CD4-positive, alpha-beta memory T cell (primary cell): ENCODE measurements at places on chromosomes 16 and 17. TPM values are rescaled to one million over a fixed set of nuclear protein-coding genes. Genes with fewer than 3 reads are reported as not detected.

DNA sequence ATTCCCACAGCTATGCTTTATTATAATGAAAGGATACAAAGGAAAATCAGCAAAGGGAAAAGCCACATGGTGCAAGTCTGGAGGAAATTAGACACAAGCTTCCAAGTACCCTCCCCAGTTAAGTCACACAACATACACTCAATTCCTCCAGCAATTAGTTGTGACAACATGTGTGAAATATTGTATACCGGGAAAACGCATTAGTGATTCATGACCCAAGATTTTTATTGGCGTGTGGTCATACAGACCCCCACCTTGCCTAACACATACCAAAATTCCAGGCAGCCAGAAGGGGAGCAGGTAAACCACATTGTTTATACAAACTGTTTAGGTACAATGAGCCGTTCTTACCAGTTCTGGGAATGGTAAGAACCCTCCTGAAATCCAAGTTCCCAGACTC lies 160.6 kb downstream of the CYB561 start:
- no peaks in the 10 kb centered on the region for H3K27me3 ChIP-seq
- DNase-seq: no peak
- no peak overlapping the region for H3K27ac ChIP-seq
- H3K4me1 ChIP-seq: no peaks in the 10 kb centered on the region
- H3K4me3 ChIP-seq: no peak overlapping the region
- no peaks in the 10 kb centered on the region for H3K36me3 ChIP-seq

DNA sequence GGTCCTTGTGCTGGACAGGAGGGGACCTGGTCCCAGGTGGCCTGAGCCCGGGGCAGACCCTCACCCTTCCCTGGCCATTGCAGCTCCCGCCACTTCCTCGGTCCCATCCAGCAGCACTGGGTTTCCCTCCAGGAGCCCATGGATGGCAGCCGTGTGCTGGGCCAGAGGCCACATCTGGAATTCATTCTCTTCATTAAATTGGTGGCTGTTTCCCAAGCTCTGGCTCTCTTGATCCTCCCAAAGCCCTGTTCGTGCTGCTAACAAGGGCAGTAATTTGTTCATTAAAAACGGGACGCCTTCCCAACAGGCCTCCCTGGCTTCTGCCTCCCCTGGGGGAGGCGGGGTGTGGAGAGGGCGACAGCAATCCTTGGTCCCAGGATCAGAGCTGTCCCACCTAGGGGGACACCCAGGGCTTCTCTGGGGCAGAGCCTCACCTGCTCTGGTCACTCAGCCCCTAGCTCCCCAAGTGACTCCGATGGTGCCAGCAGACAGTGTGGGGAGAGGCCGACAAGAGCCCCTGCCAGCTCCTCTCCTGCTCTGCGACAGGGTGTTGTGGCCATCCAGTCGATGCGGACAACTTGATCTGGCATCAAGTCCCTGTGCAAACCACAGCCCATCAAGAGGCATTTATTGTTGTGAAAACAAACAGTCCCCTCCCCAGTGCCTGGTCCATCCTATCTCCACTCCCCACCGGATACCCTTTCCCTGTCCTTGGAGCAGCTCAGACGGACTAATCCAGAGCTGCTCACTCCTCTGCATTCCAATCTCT lies 44.0 kb downstream of the SDK2 start:
- no peak overlapping the region for H3K4me3 ChIP-seq
- H3K4me1 ChIP-seq: peaks cover 9% of the 10 kb centered on the region
- no peak for DNase-seq

GRCh38 chr16:57994778-57995177 lies 5.7 kb downstream of the ZNF319 start:
- H3K36me3 ChIP-seq: peaks cover 19% of the 10 kb centered on the region
- H3K4me3 ChIP-seq: no peak overlapping the region
- H3K27ac ChIP-seq: peak overlapping the region; percentile 41
- peak; percentile 62 for DNase-seq
- H3K4me1 ChIP-seq: peaks cover 69% of the 10 kb centered on the region

GRCh38 chr16:72091217-72091616 lies 2.2 kb downstream of the TXNL4B start:
- DNase-seq: no peak
- H3K36me3 ChIP-seq: peaks cover 42% of the 10 kb centered on the region
- no peak overlapping the region for H3K4me3 ChIP-seq

The MYO15A gene
- 1.6 TPM for total RNA-seq

DNA sequence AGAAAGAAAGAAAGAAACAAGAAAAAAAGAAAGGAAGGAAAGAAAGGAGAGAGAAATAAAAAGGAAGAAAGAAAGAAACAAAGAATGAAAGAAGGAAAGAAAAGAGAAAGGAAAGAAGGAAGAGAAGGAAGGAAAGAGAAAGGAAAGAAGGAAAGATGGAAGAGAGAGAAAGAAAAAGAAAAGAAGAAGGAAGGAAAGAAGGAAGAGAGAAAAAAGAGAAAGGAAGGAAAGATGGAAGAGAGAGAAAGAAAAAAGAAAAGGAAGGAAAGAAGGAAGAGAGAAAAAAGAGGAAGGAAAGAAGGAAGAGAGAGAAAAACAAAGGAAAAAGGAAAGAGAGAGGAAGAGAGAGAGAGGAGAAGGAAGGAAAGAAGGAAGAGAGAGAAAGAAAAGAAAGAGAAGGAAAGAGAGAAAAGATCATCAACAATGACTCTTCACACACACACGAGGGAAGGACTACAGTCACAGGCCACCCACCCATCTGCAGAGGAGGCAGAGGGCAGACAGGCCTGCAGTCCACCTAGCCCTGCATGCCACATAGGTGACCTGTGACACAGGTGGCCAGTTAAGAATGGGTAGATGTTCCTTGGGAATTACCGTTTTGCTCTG lies 23.9 kb downstream of the VWA3A start:
- H3K4me1 ChIP-seq: no peaks in the 10 kb centered on the region
- DNase-seq: no peak
- no peaks in the 10 kb centered on the region for H3K36me3 ChIP-seq
- H3K27ac ChIP-seq: no peak overlapping the region

GRCh38 chr17:5888811-5889210 lies 181.4 kb upstream of the WSCD1 start:
- no peak overlapping the region for H3K4me3 ChIP-seq
- no peaks in the 10 kb centered on the region for H3K27me3 ChIP-seq
- no peak for DNase-seq
- no peak overlapping the region for H3K27ac ChIP-seq

DNA sequence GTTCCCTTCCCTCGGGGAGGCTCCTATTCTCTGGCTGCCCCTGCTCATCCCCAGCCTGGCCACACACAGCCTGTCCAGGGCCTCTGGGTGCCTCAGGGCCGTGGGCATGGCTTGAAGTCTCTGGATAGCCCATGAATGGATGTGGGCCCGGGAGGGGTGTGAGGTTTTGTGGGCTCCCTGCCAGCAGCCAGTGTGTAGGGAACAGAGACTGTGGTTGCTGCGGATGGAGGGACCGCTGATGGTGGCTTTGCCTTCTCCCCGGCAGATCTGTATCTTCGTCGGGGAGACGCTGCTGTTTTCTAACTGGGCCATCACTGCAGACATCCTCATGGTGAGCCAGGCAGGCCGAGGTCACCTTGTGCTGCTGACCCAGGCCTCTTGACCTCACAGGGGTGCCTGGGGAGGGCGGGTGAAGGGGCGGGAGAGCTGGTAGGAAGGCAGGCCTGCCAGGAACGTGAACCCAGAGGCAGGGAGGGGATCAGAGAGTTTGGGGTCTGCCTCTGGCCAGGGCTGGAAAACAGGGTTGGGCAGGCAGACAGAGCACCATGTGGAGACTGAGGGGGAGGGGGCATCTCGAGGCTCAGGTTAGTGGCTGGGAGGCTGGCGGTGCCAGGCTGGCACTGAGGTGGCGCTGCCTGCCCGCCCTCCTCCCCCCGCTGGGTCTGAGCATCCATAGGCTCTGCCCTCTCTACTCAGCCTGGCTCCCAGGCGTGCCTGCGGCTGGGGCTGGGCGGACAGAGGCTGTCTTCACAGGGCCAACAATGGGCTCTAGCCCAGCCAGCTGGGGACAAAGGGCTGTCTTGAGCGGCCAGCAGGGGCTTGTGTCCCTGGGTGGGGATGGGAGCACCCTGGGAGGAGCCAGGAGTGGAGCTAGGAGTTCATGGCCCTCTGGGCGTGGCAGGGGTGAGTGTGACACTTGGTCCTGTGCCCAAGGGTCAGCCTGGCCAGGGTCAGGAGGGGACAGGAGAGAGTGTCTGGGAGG lies 21.4 kb downstream of the MYBBP1A start:
- no peak overlapping the region for H3K4me3 ChIP-seq
- no peaks in the 10 kb centered on the region for H3K36me3 ChIP-seq
- H3K27me3 ChIP-seq: no peaks in the 10 kb centered on the region
- DNase-seq: no peak
- no peaks in the 10 kb centered on the region for H3K4me1 ChIP-seq

The CACNA1H gene
- total RNA-seq: 2.0 TPM

The C1QTNF8 gene
- total RNA-seq: not detected

- no peak overlapping the region for H3K27ac ChIP-seq
- no peak overlapping the region for H3K4me3 ChIP-seq
- no peaks in the 10 kb centered on the region for H3K4me1 ChIP-seq
- DNase-seq: no peak
Observed at GRCh38 chr17:9185142-9185541, 163.8 kb downstream of the NTN1 start.

- no peaks in the 10 kb centered on the region for H3K27me3 ChIP-seq
- no peaks in the 10 kb centered on the region for H3K36me3 ChIP-seq
- no peak overlapping the region for H3K27ac ChIP-seq
- H3K4me3 ChIP-seq: no peak overlapping the region
- H3K4me1 ChIP-seq: no peaks in the 10 kb centered on the region
- no peak for DNase-seq
Observed at GRCh38 chr17:35774499-35774898, 13.8 kb downstream of the C17orf50 start.

GRCh38 chr16:12468552-12468951 lies 335.1 kb downstream of the CPPED1 start:
- H3K4me3 ChIP-seq: no peak overlapping the region
- no peaks in the 10 kb centered on the region for H3K36me3 ChIP-seq
- H3K27ac ChIP-seq: no peak overlapping the region

DNA sequence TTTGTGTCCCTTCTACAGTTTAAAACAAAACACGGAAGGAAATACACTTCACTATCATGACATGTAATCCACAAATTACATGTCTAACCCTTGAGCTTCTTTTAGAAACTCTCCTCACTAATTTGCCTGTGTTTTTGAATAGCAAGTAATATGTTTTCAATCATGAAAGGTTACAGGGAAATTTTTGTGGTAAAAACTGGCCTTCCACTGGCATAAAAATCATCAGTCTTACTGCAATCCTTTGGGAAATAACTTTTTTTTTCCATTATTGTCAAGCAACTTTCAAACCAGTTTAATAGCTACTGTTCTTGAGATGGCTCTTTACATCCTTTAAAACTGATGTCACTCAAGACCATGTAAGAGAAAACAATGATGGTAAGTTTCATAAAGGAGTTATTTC lies 27.0 kb downstream of the MYO1D start:
- no peaks in the 10 kb centered on the region for H3K36me3 ChIP-seq
- H3K4me3 ChIP-seq: no peak overlapping the region
- no peaks in the 10 kb centered on the region for H3K27me3 ChIP-seq
- DNase-seq: no peak
- no peaks in the 10 kb centered on the region for H3K4me1 ChIP-seq

DNA sequence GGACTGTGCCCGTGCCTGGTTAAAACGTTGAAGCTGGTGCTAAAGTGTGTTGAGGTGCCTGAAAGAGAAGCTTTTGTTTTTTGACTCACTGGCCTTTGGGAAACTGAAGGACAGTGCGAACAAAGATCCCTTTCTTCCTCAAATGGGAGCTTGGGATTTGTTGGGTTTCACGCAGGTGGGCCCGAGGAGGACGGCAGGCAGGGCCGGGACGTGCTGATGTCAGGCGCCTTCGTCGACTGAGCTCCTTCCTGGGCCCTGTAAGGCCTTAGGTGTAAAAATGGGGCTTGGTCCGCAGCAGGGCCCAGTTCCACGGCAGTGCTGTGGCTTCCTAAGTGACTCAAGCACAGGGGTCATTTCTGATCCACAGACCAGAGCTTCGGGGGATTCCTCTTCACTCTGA lies 106.9 kb downstream of the BANP start:
- H3K27me3 ChIP-seq: no peaks in the 10 kb centered on the region
- H3K4me1 ChIP-seq: no peaks in the 10 kb centered on the region
- H3K36me3 ChIP-seq: peaks cover 4% of the 10 kb centered on the region
- no peak overlapping the region for H3K4me3 ChIP-seq

DNA sequence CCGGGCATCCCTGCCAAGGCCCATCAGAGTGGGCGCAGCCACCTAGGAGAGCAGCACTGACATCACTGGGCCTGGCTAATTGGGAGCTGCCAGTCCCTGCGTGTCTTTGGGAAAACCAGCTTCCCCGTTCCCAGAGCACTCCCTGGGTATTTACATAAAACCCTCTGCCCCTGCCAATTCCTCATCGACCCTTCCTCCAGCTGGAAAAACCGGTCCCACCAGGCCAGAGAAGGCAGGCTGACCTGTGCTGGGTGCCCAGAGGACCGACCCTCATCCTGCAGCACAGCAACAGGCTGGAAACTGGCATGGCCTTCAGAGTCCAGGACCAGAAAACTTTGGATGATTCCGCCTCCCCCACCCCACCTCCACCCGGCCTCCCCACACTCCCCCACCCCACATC lies 8.2 kb upstream of the FOXN1 start:
- H3K27ac ChIP-seq: no peak overlapping the region
- no peaks in the 10 kb centered on the region for H3K27me3 ChIP-seq
- no peaks in the 10 kb centered on the region for H3K4me1 ChIP-seq

DNA sequence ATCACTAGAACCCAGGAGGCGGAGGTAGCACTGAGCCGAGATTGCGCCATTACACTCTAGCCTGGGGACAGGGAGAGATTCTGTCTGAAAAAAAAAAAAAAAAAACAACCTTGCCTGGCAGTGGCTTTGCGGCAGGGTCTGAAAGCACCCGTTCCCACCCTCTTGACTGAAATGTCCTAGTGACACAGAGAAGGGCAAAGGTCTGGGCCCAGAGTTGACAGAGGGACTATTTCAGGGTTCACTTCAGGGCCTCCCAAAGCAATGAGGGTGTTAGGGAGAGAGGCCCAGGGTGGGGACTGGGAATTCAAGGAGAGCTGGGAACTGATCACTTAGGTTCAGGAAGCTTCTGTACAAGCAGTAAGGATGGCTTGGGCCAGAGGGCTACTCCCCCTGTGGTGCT lies 13.8 kb upstream of the CDRT15L2 start:
- no peak overlapping the region for H3K27ac ChIP-seq
- no peaks in the 10 kb centered on the region for H3K27me3 ChIP-seq
- H3K4me3 ChIP-seq: no peak overlapping the region
- no peaks in the 10 kb centered on the region for H3K4me1 ChIP-seq

DNA sequence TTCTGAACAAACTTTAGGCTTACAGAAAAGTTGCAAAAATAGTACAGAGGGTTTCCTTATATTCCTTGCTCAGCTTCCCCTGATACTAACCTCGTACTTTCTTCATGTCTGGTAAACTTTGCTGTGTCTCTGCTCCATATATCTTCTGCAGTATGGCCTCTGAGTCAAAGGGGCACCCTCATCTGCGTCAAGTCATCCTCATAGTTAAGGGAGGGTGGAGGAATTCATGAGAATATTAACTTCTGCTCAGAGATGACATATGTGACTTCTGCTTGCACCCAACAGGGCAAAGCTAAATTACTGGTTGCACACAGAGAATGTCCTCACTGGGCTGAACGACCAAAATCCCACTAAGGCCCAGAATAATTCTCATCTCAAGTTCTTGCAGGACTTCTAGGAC lies 4.3 kb upstream of the CCL7 start:
- H3K27ac ChIP-seq: no peak overlapping the region
- H3K4me1 ChIP-seq: no peaks in the 10 kb centered on the region
